ENCODE measurements at places on chromosomes 7 and 10.

GRCh38 chr7:116445447-116446211, 53.9 kb upstream of the CAV2 start:
- no peak for DNase-seq

DNA sequence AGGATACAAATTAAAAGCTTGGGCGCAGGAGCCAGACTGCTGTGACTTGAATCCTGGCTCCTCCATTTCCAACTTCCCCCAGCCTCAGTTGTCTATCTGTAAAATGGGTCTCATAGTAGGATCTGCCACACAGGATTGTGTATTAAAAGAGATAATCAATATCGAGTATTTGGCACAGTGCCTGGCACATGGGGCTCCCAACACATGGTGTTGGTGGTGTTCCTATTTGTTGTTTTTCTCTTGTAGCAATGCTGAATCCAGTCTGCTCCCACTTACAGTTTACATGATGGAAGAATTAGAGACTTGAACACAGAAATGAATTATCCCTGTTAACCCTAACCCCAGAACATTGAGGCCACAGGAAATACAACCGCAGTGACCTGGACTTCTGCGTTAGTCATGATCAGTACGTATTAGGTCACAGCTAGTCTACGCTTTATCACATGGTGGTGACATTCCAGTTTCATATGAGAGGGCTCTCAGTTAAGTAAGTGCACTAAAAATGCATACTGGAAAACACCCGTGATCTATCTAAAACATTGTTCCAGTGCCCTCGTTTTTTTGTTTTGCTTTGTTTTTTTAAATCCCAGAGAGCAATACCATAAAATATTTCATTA, 169.5 kb upstream of the KLF14 start:
- no peak for DNase-seq

- DNase-seq: no peak
These were observed 422.1 kb downstream of the RPS24 start for GRCh38 chr10:78455811-78456210.

- DNase-seq: no peak
These were observed 44.4 kb downstream of the SLC35G1 start for GRCh38 chr10:93938140-93938539.

DNA sequence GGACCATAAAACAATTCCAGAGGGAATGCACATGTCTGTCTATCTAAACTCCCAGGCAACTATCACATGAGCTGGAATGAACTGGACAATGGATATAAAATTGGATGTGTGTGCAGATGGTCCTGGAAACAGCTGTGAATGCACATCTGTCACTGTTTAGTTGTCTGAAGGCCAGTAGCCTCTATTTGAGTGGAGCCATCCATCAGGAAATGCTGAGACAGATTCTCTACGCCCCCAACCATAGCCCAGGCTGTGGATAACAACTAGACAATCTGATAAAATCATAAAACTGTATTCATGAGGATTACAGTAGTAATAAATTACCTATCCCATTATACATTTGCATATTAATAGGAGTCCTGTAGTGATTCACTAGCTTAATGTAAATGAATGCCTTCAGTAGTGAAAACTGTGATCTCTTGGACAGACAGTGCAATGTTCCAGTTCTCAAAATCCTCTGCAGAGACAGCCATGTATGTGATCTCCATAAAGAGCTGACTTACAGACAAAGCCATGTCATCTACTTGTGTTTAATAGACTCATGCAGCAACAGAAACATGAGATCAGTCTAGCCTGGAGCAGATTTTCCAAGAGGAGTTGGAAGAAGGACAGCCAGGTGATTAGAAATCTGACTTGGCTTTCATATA, 907.6 kb downstream of the KCNMA1 start:
- DNase-seq: no peak

DNA sequence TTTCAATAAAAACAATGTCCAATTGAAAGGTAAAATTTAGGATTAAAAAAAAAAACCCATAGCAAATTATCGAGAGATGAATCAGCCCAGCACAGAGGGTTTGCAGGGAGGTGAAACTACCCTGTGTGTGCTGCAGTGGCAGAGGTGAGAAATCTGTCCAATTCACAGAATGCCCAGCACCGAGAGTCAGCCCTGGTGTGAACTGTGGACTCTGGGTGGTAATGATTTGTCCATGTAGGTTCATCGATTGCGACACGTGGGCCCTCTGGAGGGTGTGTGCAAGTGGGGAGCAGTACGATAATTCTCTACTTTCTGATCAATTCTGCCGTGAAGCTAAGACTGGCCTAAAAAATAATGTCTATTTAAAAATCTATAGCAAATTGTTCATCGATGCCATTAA, 94.5 kb upstream of the PFKP start:
- no peak for DNase-seq

- DNase-seq: no peak
These were observed 3.8 kb upstream of the NRCAM start for GRCh38 chr7:108459922-108460551.

- DNase-seq: no peak
These were observed 412.3 kb upstream of the FOXK1 start for GRCh38 chr7:4269746-4270145.

GRCh38 chr7:147980826-147981813, 609.4 kb upstream of the C7orf33 start:
- DNase-seq: no peak
